Caco-2 (cell line): ENCODE measurements at places on chromosomes 2 and 18. TPM values are rescaled to one million over a fixed set of nuclear protein-coding genes. Genes with fewer than 3 reads are reported as not detected.
A peak's percentile ranks its signal among the peaks of the same experiment; 100 is the strongest.

- H3K4me3 ChIP-seq = no peak overlapping the region
- H3K36me3 ChIP-seq = no peaks in the 10 kb centered on the region
- DNase-seq = no peak
- no peak overlapping the region for H3K27ac ChIP-seq
- no peaks in the 10 kb centered on the region for H3K27me3 ChIP-seq
Measured at GRCh38 chr2:58432491-58433170, 191.5 kb upstream of the FANCL start.

DNA sequence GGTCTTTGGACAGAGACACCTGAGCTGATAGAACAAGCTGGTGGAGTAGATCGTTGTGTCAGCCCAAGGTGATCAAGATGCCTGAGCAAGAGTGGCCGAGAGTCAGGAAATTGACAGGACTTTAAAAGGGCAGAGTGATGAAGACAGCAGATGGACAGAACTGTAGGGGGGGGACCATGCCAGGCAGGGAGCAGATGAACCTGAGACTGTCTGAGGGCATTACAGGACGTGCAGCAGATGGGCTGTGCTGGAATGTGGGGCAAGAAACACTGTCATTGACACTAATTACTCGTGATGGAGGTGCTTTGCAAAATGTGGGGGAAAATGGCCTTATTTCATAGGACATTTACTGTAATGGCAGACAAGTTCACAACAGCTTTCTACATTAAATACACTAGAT lies 225.0 kb downstream of the THSD7B start:
- no peaks in the 10 kb centered on the region for H3K36me3 ChIP-seq
- no peak for DNase-seq
- no peak overlapping the region for H3K27ac ChIP-seq
- no peaks in the 10 kb centered on the region; the same call in 1 of the 2 replicates for H3K4me1 ChIP-seq
- H3K4me3 ChIP-seq = no peak overlapping the region

GRCh38 chr2:207530160-207531031 lies 634 bp downstream of the CREB1 start:
- H3K4me3 ChIP-seq = peak overlapping the region; percentile 85
- DNase-seq = peak; percentile 52
- no peaks in the 10 kb centered on the region for H3K27me3 ChIP-seq

Gene SPC25
- total RNA-seq = 28.0 and 32.6 TPM in 2 replicates

Gene MEMO1
- total RNA-seq = 75.9 and 79.0 TPM in 2 replicates

- DNase-seq = no peak
- H3K4me1 ChIP-seq = no peaks in the 10 kb centered on the region
- H3K27ac ChIP-seq = no peak overlapping the region
- no peaks in the 10 kb centered on the region for H3K36me3 ChIP-seq
Measured at GRCh38 chr2:85888020-85888683, 638 bp downstream of the ST3GAL5 start.

Gene IL1F10
- total RNA-seq = not detected in 2 replicates

DNA sequence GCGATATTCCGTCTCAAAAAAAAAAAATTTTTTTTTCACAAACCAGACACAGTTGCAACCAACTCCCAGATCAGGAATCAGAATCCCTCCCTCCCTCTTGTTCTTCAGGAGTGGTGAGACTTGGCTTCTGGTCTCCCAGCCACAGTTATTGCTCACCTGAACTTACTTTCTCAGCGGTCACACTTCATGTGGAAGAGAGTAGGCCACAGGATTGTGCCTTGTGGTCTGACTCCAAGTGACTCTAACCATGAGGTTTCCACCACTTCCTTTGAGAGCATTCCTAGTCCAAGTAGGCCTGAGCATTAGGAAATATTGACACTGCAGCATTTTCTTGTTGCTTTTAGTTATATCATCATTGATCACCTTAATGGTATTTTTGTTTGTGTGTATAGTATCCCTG lies 12.1 kb downstream of the FMNL2 start:
- H3K36me3 ChIP-seq = no peaks in the 10 kb centered on the region
- no peak overlapping the region for H3K27ac ChIP-seq
- H3K27me3 ChIP-seq = no peaks in the 10 kb centered on the region
- peaks cover 3% of the 10 kb centered on the region for H3K4me1 ChIP-seq
- no peak for DNase-seq
- H3K4me3 ChIP-seq = no peak overlapping the region

DNA sequence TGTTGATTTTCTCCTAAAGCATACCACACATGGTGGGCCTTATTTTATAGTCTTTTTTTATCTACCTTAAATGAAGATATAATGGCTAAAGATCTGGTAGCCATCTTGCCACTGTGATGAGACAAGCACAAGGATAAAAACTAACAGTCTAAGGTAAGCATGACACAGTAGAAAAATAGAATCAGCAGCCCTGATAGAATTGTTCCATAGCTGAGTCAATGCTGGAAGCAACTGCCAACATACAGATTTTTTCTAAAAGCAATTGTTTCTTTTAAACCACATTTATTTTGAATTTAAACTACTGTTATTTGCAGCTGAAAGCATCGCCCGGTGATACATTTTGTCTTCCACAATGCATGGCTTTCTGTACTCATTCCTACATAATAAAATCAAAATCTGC lies 1091.5 kb upstream of the CHAC2 start:
- no peak overlapping the region for H3K4me3 ChIP-seq
- no peaks in the 10 kb centered on the region for H3K27me3 ChIP-seq
- H3K27ac ChIP-seq = no peak overlapping the region
- no peaks in the 10 kb centered on the region for H3K4me1 ChIP-seq
- no peaks in the 10 kb centered on the region for H3K36me3 ChIP-seq

DNA sequence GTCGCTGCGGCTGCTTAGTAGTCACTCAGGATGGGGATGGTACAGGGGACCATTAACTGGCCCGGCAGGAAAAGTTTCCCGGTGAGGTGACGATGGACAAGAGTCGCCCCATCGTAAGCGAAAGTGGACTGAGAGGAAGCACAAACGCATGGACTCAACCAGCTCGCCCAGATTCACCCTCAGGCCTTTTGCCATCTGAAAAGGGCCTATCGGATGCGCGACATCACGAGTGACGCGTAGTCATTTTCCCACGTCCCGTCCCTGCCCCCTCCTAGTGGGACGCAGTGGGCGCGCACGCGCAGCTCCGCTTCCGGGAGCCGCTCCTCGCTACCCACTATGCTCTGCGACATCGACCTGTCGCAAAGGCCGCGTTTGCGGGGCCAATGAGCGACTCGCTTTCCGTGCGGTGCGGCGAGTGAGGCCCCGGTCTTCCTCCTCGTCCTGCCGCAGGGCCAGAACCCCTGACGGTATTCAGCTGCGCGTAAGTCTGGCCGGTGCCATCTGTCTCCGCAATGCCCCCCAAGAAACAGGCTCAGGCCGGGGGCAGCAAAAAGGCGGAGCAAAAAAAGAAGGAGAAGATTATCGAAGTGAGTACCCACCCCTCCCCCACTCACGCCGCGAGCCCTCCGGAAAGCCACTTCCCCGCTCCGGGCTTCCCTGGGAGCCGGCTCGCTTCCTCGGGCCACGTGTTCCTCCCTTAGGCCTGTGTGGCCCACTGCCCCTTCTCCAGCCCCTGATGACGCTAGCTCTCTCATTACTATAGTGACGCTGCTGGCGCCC lies at the start of gene ZC3H15:
ZC3H15 (plus strand) TSS at position 390 of the 780 bp plus-strand sequence; CDS start at position 513, 123 bp downstream.
- peak within 1 kb of the TSS; percentile 97 for H3K27ac ChIP-seq
- no peaks in the 10 kb centered on the region for H3K27me3 ChIP-seq
- peak; percentile 98 for DNase-seq
- no peaks in the 10 kb centered on the region for H3K36me3 ChIP-seq
- H3K4me3 ChIP-seq = peak within 1 kb of the TSS; percentile 86

GRCh38 chr2:98027538-98027937 lies 31.8 kb upstream of the TMEM131 start:
- H3K4me1 ChIP-seq = no peaks in the 10 kb centered on the region
- H3K27ac ChIP-seq = no peak overlapping the region
- H3K4me3 ChIP-seq = no peak overlapping the region
- no peaks in the 10 kb centered on the region for H3K36me3 ChIP-seq
- no peaks in the 10 kb centered on the region for H3K27me3 ChIP-seq
- no peak for DNase-seq

Gene TFPI
- 31.0 and 40.2 TPM in 2 replicates for total RNA-seq

- 0 out of 2 replicates have a peak, but pooled peaks cover 2% of the 10 kb centered on the region for H3K4me1 ChIP-seq
- DNase-seq = no peak
- H3K4me3 ChIP-seq = no peak overlapping the region
- H3K27me3 ChIP-seq = no peaks in the 10 kb centered on the region
- H3K36me3 ChIP-seq = no peaks in the 10 kb centered on the region
Measured at GRCh38 chr2:102267774-102268173, 43.6 kb upstream of the IL1RL1 start.

DNA sequence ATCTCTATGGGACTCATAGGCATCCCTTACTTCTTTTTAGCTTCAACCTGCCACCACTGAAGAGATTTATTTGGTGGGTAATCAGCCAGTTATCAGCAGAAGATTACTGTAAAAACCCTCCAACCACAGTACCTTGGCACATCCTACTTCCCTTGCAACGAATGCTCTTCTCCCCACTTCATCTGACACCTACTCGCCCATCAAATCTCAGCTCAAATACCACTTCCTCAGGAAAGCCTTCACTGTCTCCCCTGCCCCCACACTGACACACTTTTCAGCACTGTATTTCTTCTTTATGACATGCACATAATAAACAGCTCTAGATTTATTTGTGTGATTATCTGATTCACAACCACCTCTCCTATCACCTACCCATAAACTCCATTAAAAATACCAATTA lies 3.1 kb downstream of the KDSR start:
- no peak overlapping the region for H3K27ac ChIP-seq
- H3K36me3 ChIP-seq = no peaks in the 10 kb centered on the region
- DNase-seq = no peak
- no peaks in the 10 kb centered on the region for H3K27me3 ChIP-seq
- H3K4me1 ChIP-seq = no peaks in the 10 kb centered on the region

- no peaks in the 10 kb centered on the region for H3K27me3 ChIP-seq
- H3K36me3 ChIP-seq = no peaks in the 10 kb centered on the region
- no peaks in the 10 kb centered on the region for H3K4me1 ChIP-seq
- DNase-seq = no peak
- no peak overlapping the region for H3K27ac ChIP-seq
- H3K4me3 ChIP-seq = no peak overlapping the region
Measured at GRCh38 chr2:230473378-230473777, 57.4 kb downstream of the SP100 start.

- H3K4me3 ChIP-seq = no peak overlapping the region
- no peaks in the 10 kb centered on the region for H3K36me3 ChIP-seq
- no peak overlapping the region for H3K27ac ChIP-seq
- H3K27me3 ChIP-seq = peaks cover 1% of the 10 kb centered on the region; the same call in 1 of the 2 replicates
Measured at GRCh38 chr2:20023688-20024087, 11.2 kb upstream of the MATN3 start.

GRCh38 chr2:122329278-122329677 lies 573.8 kb downstream of the TSN start:
- DNase-seq = no peak
- H3K27me3 ChIP-seq = no peaks in the 10 kb centered on the region
- no peaks in the 10 kb centered on the region for H3K36me3 ChIP-seq
- no peak overlapping the region for H3K4me3 ChIP-seq

Gene ADRA2B
- 0.12 and 0.20 TPM in 2 replicates for total RNA-seq

DNA sequence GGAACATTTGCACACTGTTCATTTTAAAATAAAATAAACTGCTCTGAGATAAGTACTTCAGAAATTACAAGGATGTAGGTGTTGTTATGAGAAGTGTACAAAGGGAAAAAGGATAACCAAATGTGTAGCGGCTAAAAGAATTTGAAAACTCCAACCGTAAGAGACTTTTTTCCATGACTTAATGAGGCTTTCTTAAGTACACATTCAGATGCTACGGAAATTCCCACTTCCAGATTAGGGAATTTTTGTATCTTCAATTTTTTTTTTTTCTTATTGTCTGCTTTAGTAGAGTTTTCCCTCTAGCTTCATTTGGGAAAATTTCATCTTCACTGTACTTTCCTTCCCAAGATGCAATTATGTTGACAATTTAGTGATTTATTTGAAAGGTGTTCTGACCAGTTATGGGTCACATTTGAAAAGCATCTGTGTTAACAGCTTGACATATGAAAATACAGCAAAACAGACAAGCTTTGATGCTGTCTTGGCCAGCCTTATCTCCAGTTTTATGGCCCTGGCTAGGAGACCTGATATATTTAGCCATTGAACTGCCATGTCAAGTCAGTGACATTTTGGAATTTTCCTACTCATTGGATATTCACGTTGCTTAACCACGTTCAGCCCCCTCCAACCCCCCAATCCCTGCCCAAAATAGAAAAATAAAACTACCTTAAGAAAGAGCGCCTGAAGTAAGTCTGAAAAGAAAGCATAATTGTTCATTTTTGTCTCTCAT lies 105.6 kb downstream of the FEZ2 start:
- H3K27me3 ChIP-seq = no peaks in the 10 kb centered on the region
- peaks cover 1% of the 10 kb centered on the region; the same call in 1 of the 2 replicates for H3K36me3 ChIP-seq
- H3K4me3 ChIP-seq = no peak overlapping the region
- peak; percentile 79 for DNase-seq
- peak overlapping the region; percentile 92 for H3K27ac ChIP-seq
- H3K4me1 ChIP-seq = peaks cover 97% of the 10 kb centered on the region

- no peaks in the 10 kb centered on the region for H3K36me3 ChIP-seq
- no peaks in the 10 kb centered on the region for H3K4me1 ChIP-seq
- DNase-seq = no peak
Measured at GRCh38 chr2:33632831-33633230, 33.7 kb upstream of the FAM98A start.

Gene ARHGAP28
- total RNA-seq = 92.2 and 118 TPM in 2 replicates

DNA sequence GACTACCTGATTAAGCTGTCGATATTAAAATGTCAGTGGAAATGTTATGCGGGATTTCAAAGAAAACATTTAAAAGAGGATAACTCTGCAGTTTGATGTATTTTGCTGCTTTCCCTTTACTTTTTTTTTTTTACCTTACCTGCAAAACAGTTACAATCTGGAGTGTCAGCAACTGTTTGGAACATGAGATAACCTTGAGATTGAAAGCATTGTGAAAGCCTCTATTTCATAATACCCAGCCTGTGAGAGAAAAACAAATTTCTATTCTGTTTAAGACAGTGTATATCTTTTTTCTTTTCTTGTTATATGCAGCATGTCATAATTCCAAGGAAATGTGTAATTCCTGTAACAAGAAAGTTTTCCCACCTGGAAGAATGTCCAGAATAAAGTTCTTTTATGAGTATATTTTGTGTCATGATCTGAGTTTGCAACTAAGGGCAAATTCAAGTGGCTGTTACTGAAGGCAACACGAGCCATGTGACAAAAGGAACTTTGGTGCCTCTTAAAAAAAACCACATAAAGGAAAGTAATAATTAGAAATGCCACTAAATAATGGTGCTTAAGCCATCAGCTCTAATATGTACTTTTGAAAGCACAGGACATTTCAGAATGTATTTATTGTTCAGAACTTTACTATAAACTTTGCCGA lies 297.0 kb upstream of the DSEL start:
- no peaks in the 10 kb centered on the region for H3K4me1 ChIP-seq
- DNase-seq = no peak
- no peaks in the 10 kb centered on the region for H3K36me3 ChIP-seq
- H3K27me3 ChIP-seq = no peaks in the 10 kb centered on the region
- no peak overlapping the region for H3K4me3 ChIP-seq

GRCh38 chr2:62186156-62186905 lies 9.6 kb upstream of the B3GNT2 start:
- H3K27ac ChIP-seq = no peak overlapping the region
- DNase-seq = no peak
- H3K36me3 ChIP-seq = no peaks in the 10 kb centered on the region
- H3K4me3 ChIP-seq = no peak overlapping the region
